ENCODE measurements at places on chromosomes 6 and 20.

DNA sequence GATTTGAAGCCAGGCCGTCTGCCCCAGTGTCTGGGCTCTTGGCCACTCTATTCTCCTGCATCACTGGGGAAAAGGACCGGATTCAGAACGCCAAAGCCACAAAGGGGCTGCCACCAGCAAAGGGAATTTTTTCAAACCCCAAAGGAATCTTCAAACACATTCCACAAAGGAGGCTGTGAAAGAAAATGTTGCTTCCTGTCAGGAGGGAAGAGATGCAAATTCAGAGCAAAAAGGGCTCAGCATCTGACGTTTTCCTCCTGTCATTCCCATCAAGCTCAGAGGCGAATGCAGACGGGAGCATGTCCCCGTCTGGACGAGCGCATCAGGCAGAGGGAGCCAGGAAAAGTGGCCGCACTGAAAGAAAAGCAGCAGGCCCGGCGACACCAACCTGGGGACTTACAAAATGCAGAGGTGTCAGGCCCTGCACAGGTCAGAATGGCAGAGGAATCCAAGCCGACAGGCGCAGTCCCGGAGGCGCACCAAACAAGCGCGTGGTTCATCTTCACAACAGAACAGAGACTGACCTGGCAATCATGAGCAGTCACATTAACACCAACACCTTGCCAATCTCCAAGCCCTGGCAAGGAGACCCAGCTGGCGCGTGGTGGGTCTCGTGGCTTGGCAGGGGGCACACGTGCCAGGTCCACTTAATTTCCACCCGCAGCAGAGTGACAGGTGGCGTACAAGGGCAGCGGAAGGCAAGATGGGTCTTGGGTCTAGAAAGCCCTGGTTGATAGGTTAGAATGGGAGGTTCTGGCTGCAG, 62.8 kb downstream of the GRM4 start:
- DNase-seq, result no peak

DNA sequence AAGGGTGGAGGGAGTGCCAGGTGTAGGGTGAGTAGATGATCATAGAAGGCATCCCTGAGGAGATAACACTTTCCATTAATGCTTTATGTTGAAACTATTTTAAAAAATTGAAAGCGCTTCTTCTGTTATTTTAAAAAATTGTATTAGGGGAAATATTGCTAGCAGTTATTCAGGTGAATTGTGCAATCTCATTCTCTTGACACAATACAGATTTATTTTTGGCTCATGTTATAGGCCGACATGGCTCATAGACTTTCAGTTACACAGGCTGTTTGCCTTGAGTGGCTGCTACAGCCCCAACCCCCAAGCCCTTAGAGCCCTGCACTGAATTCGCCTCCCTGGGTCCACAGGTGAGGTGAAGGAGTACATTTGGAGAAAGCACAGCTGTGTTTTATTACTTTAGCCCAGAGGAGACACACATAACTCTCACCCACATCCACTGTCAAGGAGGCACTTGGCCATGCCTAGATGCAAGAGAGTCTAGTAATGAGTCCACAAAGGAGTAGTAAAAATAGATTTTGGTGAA, 228.2 kb downstream of the RFPL4B start:
- no peak for DNase-seq

GRCh38 chr6:2412731-2413130, 167.3 kb upstream of the GMDS start:
- DNase-seq, result no peak

- DNase-seq, result no peak
These were observed 109.6 kb upstream of the TRAF3IP2 start for GRCh38 chr6:111715321-111715720.

DNA sequence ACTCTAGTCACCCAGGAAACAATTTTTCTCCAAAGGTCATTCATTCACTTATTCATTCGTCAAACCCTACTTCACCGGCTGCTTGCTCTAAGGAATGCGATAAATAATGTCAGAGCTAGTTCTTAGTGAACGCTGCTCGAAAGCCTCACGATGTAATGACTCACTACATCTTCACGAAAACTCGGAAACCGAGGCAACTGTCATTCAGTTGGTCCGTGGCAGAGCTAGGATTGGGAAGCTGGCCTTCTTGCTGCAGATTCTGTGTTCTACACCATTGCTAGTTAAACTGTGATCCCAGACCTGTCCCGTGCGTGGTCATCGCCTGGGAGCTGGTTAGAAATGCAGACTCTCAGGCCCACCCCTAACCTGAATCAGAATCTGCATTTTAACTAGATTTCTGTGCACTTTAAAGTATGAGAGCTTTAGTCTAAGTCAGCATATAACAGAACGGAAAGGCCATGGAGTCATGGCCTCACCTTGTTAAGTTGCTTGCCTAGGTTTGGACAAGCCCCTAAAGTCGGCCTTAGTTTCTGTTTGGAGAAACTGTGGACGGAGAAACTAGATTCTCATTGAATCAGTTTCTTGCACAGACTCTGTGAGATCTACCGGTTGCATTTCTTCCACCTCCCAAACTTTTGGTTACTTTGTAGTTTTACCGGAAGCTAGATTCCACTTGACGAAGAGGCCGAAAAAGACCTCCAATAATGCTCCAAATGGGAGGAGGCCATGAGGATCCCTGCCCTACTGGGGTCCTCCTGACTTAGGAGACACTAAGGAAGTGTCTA, 651 bp upstream of the CCND3 start:
- no peak for DNase-seq
